Fibroblast of skin of abdomen (primary cell): ENCODE measurements at places on chromosomes 11 and 22.

GRCh38 chr22:42937164-42937843 is 77.6 kb downstream of the PACSIN2 start:
- peak; percentile 75 for DNase-seq

DNA sequence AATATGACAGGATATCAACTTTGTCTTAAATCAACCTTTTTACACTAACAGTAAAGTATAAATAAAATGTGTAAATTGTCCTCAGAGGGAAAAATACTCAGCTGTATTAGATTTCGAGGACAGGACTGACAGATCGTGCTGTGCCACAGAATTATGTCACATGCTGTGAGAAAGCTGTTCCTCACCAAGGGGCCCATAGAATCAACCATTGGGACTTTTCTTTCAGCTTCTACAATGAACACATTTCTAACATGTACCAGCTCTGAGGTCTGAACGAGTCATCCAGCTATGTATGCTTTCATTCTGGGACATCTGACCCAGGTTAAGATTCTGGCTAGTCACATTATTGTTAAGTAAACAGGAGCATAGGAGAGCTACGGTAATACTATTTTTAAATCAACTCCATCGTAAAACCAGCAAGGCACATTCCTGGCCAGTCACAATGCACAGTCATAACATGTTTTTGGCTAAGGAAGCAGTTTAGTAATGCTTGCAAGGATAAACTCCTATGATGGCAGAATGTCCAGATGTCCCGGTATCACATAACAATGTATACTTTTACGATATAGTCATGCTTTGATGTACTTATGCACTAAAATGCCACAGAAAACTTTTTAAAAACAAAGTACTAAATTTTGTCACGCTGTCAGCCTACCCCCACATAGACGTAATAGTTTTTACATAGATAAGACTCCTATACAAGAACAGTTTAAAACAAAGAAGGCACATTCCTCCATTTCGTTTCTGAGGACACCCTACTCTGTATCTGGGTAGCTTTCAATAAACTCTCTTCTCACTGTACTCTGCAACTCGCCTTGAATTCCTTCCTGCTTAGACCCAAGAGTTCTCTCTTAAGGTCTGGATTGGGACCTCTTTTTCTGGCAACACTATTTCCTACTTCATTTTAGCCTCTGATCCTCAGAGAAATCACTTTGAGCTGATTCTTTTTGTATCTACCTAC is 27.4 kb downstream of the ZNF214 start:
- peak; percentile 93 for DNase-seq

- DNase-seq, result peak; percentile 89
Observed at GRCh38 chr11:66317723-66318599, 1.1 kb upstream of the CD248 start.

GRCh38 chr11:100675115-100675650 is 11.9 kb upstream of the ARHGAP42 start:
- no peak for DNase-seq

DNA sequence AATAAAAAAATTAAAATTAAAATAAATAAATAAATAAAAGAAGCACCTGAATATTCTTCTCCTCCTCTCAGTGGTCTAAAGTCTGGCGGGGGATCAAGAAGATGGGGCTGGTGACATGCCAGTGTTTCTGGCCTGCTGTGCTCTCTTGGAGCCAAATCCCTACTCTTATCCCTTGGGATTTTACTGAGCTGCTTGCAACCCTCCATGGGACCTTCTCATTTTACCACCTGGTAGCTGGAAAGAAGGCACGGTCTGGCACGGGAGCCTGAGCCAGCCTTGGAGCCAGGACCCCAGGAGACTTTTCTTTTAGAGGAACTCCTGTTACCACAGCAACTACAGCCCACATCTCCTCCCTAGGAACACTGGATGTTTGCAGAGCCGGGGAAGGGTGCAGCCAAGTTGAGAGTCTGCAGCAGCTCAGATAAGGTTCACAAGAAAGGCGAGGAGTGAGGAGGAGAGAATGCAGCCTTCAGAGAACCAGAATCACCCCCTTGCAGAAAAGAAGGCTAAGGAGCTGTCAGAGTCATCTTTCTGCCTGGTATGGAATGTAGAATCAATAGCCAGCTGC is 21.4 kb downstream of the CD6 start:
- no peak for DNase-seq

- no peak for DNase-seq
Observed at GRCh38 chr11:116510166-116510565, 262.6 kb downstream of the BUD13 start.

DNA sequence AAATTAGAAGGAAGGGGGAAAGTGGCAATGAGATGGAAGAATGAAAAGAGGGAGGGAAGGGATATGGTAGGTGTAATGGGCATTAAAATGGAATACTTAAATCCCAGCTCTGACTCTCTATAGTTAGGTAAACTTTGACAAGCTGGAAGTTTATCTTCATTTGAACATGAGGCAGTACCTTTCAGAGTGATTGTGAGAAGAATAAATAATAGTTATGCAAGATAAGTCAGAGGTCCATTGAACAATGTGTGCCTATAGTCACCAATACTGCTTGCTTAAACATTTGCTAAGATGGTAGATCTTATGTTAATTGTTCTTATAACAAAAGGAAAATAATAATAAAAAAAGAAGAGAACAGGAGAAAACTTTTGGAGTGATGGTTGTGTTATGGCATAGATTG is 545.8 kb upstream of the CCDC90B start:
- DNase-seq, result no peak

- DNase-seq, result no peak
Observed at GRCh38 chr22:44516841-44517240, 18.8 kb upstream of the RTL6 start.

- no peak for DNase-seq
Observed at GRCh38 chr11:133844217-133844616, 1.1 kb downstream of the SPATA19 start.

GRCh38 chr11:37394236-37394870 is 796.3 kb upstream of the RAG2 start:
- DNase-seq, result no peak

DNA sequence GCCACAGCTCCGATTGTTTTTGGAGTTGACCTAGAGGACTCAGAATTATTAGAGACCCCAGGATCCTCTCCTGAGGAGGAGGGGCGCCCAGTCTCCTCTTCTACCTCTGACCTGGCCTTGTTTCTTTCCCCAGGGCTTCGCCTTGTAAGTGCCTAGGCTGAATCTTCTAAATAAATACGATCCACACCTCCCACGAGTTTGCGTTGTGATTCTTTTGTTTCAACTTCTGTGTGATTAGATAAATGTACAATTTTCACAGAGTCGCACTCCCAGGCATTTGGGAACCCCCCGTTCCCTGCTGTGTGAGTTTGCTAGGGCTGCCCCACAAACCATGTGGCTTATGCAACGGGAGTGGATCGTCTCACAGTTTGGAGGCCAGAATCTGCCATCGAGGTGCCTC is 1.2 kb downstream of the KRTAP5-8 start:
- no peak for DNase-seq

- DNase-seq, result peak; percentile 91
Observed at GRCh38 chr11:112656772-112657428, 304.3 kb upstream of the NCAM1 start.

GRCh38 chr11:1350086-1350725 is 39.5 kb upstream of the BRSK2 start:
- no peak for DNase-seq

DNA sequence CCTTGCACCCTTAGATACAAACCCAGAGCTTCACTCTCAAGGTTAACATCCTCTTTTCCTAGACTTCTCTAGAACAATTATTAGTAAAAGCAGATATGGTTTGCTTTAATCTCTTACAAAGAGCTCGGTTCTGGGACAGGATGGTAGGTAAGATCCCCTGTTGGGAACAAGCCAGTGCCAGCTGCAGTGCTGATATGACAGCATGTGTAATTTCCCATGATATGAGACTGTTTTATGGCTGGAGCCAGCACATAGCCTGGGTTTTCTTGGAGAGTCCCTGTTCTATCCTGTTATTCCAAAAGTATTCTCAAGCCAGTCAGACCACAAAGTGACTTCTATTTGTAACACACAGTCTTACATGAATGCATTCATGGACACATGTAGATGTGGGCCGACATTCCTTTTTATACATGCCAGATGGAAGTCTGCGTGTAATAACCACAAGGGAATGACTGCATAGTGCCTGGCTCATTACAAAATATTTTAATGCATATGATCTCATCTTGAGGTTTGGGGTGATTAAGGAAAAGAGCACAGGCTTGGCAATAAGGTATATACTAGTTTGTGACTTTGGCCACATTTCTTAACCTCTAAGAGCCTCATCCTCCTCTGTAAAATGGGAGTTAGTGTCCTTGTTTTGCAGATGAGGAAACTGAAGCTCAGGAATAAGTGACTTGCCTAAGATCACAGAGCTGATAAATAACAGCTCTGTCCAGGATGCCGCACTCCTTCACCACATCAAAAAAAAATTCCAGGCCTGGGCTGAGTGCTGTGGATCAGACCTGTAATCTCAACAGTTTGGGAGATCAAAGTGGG is 21.8 kb downstream of the CLMP start:
- DNase-seq, result peak; percentile 99

GRCh38 chr11:87432022-87432421 is 394.3 kb downstream of the TMEM135 start:
- DNase-seq, result peak; percentile 60

DNA sequence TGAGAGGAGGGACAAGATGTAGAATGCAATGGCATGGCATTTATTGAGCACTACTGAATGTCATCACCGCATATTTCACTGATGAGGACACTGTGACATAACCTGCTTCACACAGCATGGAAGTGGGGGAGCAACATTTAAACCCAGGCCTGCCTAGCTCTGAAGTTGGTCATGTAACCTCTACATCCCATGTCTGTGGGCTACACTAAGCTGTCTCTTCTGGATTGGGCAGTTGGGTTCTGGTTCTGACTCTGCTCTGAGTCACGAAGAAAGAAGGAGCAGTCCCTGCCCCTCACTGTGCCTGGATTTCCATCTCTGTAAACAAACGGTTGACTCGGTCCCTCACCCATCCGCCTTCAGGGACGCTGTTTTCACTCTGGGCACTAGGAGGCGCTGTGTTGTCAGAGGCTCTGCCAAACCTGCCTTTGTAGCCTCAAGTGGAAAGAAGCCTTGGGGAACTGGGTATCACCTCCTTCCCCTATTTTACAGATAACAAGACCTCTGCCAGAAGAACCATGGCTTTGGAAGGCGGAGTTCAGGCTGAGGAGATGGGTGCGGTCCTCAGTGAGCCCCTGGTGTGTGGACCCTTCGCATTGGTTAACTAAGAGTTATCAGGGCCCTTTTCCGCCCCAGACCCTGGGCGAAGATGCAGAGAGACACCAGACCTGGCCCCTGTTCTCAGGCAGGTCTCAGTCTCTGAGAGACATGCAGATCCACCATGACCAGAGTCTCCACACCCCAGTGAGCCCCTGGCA is 12.7 kb upstream of the ARHGEF17 start:
- DNase-seq, result peak; percentile 72

- DNase-seq, result peak; percentile 76
Observed at GRCh38 chr11:79232346-79232745, 208.5 kb downstream of the TENM4 start.

GRCh38 chr22:47563406-47564157 is 801.1 kb downstream of the TBC1D22A start:
- DNase-seq, result no peak

DNA sequence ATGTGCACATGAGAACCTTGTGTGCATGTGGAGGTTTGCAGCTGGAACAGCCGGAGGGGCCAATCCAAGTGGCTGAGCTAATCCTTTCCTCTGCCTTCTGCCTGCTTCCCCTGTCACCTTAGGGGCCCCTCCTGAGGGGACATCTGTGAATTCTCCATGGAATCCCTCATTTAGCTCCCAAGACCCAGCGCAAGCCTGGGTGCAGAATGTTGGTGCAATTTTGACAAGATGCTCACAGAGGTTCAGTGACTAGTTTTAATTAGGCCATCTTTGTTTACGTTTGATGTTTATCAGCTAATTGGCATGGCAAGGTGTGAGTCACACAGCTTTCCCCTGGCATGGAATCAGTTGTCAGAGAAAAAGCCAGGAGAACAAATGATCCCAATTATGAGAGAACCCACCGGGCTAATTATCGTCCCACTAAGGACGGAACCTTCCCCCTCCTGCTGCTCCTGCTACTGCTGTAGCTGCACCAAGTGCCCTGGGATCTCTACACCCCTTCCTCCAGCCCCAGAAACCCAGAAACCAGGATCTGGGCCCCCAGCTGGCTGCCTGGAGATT is 63.6 kb upstream of the PAX6 start:
- DNase-seq, result no peak

DNA sequence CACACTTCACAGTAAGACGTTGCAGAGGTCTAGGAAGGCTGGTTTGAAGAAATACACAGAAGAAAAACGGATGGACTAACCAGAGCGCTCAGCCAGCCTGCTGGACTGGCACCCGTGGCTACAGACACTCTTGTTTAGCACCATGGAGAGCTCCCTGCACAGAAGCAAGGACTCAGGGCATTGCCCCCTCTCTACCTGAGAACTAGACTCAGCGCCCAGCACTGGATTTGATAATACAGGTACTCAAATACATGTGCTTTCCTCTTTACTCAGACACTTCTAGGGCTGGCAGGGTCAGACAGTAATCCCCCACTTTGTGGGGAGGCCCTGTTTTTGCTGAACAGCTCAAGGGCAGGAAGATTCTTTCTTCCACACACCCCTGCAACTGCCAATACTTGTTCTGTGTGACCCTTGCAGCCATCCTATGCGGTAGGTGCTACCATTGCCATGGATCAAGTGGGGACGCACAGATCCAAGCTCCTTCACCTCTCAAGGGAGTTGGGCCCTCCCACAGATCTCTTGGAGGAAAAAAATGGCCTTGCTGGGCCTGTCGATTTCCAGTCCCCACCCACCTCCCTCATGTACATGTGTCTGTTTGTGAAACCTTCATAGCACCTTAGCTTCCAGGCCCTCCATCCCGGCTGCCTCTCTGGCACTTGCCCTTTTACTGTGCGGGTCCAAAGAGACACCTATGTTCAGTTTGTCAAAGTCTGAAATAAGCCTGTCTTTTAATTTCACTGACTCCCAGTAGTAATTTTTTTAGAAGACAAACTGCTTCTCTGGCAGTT is 5.1 kb upstream of the P2RX6 start:
- DNase-seq, result peak; percentile 44

- peak; percentile 81 for DNase-seq
Observed at GRCh38 chr11:111911563-111912401, at the start of gene CRYAB. CRYAB (minus strand) TSS chr11:111911770; CDS start chr11:111911724, 46 bp downstream.

DNA sequence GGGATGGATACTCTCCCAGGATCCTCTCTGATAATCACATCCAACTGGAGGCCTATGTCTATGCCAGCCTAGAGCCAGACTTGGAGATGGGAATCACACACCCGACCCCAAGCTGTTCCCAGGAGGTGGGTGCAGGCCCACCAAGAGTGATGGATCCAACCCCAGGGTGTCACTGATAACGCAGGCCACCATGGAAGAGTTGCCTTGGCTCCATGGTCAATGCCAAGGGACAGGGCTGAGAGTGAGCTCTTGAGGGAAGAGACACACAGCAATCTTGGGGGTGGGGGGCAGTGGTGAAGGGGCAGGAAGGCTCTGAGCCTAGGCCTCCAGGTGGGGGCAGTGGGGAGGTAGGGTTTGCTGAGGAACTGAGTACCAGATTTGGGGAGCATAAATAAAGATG is 16.9 kb downstream of the TUB start:
- DNase-seq, result no peak
